ENCODE measurements at places on chromosomes 7 and 10.

DNA sequence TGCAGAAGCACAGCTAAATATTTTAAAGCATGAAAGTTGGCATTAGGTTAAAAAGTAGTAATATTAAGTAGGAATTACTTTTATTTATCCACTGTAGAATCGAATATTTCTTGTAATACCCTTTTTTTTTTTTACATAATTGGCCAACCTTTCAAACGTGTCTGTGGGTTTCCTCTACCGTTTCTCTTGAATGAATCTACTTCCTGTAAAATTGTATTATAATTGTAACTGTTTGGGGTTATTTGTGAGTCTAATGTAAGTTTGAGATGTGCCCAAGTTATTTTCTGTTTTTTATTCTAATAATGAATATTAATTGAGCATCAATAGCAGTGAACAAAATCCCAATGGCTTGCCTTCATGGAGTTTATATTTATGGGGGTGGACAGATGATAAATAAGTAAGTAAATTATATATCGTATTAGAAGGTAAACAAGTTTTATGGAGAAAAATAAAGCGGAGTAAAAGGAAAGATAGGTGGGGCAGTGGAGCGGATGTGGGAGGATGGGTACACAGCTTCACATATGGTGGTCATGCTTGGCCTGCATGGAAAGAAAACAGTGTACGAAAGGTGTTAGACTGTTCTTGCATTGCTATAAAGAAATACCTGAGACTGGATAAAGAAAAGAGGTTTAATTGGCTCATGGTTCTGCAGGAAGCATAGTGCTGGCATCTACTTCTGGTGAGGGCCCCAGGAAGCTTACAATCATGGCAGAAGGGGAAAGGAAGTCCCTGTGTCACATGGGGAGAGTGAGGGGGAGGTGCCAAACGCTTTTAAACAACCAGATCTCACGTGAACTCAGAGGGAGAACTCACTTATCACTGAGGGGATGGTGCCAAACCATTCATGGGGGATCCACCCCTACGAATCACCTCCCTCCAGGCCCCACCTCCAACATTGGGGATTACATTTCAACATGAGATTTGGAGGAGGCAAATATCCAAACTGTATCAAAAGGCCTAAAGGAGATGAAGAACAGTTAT is 5.4 kb downstream of the TSPAN13 start:
- DNase-seq: no peak

DNA sequence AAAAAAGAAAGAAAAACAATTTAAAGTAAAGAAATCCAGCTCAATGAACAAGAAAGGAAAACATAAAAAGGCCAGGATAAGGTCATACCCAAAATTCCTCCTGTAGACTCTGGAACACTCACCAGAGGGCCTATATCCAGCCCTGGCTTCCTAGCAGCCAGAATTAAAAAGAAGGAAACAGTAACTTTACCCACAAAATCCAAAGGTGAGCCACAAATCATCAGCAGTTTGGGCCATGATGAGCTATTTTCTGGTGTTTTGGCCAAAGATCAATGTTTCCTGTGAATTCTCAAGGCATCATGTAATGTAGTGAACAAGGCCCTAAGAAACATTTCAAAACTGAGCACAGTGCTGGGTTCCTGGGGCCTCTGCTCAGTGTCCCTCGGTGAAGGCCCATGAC is 87.8 kb downstream of the LARP4B start:
- DNase-seq: peak; percentile 40

DNA sequence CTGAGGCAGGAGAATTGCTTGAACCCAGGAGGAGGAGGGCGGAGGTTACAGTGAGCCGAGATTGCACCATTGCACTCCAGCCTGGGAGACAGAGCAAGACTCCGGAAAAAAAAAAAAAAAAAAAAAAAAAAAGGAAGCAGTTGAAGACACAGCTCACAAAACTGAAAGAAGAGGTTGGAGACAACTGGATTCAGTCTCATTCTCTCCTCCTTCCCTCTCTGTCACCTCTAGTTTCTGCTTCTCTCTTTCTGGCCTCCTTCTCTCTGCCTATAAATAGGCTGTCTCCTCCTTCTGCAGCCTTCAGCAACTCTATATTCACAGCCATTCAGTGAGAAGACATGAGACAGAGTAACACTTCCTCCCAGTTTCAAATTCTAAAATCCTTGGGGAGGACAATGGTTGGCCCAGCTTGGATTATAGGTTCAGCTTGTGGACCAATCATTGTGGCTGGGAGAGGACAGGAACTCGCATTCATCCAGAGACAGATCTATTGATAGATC is 125.6 kb upstream of the HABP2 start:
- no peak for DNase-seq

DNA sequence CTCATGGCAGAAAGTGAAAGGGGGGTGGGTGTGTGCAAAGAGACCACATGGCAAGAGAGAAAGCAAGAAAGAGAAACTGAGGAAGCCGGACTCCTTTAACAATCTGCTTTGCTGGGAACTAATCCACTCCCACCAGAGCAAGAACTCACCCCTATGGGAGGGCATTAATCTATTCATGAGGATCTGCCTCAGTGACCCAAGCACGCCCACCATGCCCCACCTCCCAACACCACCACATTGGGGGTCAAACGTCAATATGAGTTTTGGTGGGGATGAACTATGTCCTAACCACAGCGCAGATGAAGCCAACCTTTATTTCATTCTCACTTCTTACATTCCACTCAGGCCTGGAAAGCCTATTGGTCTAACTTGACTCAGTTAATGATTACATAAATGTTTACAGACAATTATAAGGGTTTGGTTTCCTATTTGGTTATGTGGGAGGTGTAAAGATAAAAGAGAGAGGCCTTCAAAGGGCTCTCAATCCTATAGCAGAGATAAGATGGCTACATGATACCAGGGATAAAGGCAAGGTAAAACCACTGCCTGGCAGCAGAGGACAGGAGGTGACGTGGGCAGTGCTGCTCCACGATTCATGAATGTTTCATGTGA is 601.8 kb downstream of the PARD3 start:
- DNase-seq: no peak

- DNase-seq: no peak
Observed at GRCh38 chr7:151133266-151133985, 34.1 kb downstream of the GBX1 start.

- peak; percentile 81 for DNase-seq
Observed at GRCh38 chr7:1225441-1226185, 7.1 kb upstream of the UNCX start.

- no peak for DNase-seq
Observed at GRCh38 chr7:84238596-84238995, 44.0 kb upstream of the SEMA3A start.

DNA sequence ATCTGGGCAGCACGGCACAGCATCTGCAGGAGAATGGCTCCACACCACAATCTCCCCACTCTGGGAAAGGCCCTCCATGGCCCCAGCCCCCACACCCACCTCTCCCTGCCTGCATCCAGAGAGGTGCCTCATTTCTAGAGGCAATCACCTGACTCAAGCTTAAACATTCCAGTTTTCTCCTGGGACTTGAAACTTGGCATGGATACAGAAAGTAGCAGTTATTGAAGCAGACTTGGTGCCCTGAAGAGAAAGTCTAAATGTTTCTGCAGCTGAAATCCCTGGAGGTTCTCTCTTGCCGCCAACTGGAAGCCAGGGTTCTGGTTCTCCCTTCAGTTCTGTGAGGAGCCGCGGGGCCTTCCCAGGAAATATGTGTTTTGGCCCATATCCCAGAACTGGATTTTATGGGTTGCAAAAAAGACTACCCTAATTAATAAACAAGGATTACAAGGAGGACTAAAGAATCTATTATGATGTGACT is 122.8 kb downstream of the SKIDA1 start:
- no peak for DNase-seq

GRCh38 chr10:86312701-86313270 is 53.8 kb downstream of the GRID1 start:
- DNase-seq: no peak

- DNase-seq: no peak
Observed at GRCh38 chr7:111294494-111294893, 203.6 kb downstream of the LRRN3 start.

Data from AG20443 (cell line).